ENCODE measurements at places on chromosomes 1 and 21.
A peak's percentile ranks its signal among the peaks of the same experiment; 100 is the strongest.

- DNase-seq = peak; percentile 16
These were observed at the start of gene IFI44L for GRCh38 chr1:78619803-78620579. IFI44L (plus strand) TSS chr1:78620448; CDS start chr1:78627916, 7,468 bp downstream.

- no peak for DNase-seq
These were observed 54.7 kb upstream of the ARHGEF16 start for GRCh38 chr1:3399732-3400131.

GRCh38 chr21:41375875-41376274 is 14.0 kb downstream of the MX2 start:
- DNase-seq = no peak

- no peak for DNase-seq
These were observed 140.3 kb downstream of the PLXNA2 start for GRCh38 chr1:208103597-208104513.

DNA sequence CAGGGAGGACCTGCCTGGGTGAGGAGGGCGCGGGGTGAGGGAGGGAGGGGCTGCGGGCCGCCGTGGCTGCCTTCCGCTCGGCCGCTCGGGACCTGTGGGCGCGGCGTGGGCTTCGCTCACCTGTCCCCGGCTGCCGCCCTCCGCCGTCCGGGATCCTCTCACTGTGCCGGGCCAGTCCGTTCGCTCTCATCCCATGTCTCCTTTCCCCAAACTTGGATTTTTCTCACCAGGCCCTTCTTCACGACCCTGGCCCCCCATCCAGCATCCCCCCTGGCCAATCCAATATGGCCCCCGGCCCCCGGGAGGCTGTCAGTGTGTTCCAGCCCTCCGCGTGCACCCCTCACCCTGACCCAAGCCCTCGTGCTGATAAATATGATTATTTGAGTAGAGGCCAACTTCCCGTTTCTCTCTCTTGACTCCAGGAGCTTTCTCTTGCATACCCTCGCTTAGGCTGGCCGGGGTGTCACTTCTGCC is 362 bp downstream of the ZBTB48 start:
- DNase-seq = no peak

GRCh38 chr1:11289064-11289463 is 16.1 kb downstream of the UBIAD1 start:
- DNase-seq = no peak

DNA sequence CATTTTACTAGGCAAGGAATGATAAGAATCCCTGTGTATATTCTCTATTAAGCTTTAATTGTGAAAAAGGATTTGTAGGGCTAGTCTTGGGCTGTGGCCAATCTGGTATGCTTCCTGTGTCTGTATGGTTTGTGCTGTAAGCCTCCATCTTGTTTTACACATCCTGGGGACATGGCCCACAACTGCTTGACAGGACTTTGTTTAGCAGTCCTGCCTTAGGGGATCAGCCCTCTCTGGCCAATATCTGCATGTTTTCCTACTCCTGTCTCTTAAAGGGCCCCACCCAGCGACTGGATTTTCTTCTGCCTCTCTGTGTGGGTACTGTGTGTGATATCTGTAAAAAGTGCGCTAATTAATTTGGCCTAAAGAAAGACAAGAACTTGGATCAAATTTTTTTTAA is 813.2 kb downstream of the PLA2G4A start:
- DNase-seq = no peak

DNA sequence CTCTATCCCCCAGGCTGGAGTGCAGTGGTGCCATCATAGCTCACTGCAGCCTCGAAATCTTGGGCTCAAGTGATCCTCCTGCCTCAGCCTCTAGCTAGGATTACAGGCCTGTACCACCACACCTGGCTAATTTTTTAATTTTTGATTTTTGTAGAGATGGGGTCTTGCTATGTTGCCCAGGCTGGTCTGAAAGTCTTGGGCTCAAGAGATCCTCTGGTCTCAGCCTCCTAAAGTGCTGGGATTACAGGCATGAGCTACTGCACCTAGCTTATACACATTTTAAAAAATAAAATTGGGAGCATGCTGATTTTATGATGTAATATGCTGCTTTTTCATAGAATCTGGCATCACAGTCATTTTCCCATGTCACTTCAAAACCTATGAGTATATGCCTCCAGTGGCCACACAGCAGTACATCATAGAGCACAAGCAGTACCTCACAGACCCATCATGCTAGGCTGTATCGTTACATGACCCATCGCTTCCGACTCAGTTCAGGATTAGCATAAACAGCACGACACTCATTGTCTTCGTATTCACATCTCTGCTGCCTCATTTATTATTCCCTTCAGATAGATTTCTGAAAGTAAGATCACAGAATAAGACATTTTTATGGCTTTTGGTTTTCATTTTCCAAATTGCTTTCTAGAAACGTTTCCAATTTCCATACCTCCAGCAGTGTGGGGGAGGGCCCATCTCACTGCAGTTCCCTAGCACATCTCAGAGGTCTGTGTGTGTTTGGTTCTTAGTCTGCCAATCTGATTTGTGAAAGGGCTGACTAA is 35.9 kb upstream of the CCSAP start:
- DNase-seq = no peak

- DNase-seq = no peak
These were observed 79.1 kb upstream of the IVNS1ABP start for GRCh38 chr1:185396126-185396525.

DNA sequence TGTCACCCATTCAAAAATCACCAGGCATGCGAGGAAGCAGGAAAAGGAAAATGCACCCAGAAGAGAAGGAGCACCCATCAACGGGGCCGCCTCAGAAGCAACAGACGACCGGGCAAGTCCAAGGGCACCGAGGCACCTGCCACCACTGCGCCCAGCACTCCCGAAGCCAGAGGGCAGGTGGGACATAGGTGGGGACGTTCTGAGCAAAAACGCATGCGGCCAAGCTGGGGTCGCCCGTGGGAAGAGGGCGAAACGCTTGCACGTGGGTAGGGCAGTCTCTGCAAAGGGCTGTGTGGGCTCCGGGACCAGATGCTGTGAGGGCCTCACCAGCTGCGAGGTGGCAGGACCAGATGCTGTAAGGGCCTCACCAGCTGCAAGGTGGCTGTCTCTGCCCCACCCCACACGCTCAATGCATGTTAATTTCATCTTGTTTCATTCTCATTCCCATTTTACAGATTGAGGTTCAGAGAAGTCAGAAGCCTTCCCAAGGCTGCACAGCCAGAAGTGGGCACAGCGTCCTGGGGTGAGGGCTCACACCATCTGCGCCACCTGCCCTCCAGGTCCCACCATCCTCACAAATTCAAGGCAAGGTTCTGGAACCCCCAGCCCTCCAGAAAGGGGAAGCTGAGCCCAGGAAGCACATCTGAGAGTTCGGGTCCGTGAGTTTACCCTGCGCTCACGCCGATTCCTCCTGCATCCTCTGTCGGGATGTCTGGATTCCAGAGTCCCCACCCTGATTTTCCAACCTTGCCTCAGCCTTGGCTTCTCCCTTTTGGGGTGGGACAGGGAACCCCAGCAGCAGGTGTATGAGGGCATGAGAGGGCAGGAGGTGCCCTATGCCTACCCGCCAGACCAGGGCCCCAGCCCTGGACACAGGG is 8.2 kb upstream of the SAMD11 start:
- DNase-seq = no peak

DNA sequence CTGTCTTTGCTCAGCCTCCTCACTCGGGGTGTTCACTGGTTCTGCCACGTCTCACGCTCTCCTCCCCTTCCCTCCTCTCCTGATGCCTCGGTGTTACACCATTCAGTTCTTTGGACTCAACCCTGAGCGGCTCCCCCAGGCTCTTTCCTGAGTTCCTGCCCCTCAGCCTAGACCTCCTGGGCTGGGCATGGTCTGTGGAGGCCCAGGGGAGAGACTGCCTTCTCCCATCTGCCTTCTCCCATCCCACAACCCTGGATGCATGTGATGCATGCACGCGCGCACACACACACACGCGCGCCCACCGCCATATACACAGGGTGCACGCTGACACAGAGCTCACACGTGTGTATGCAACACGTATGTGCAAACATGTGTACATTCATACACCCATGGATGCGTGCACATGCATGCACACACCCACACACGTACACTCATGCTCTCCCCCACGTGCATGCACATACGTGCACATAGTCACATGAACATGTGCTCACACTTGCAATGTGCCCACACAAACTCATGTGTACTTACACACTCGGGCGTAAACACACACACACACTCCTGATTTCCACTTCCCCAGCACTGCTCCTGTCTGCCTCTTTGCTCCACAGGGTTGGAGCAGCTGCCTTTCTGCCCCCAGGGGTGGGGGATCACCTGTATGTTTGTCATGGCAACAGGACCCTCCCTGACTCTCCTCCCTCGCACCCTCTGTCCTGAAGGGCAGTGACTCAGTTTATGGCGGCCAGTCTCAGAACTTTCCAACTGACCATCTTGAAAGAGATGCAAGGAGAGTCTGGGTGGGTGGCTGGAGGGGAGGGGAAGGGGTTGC is 59.0 kb downstream of the HUNK start:
- no peak for DNase-seq

All from T-helper 22 cell (primary cell).